ENCODE measurements at places on chromosomes 2 and 18.

DNA sequence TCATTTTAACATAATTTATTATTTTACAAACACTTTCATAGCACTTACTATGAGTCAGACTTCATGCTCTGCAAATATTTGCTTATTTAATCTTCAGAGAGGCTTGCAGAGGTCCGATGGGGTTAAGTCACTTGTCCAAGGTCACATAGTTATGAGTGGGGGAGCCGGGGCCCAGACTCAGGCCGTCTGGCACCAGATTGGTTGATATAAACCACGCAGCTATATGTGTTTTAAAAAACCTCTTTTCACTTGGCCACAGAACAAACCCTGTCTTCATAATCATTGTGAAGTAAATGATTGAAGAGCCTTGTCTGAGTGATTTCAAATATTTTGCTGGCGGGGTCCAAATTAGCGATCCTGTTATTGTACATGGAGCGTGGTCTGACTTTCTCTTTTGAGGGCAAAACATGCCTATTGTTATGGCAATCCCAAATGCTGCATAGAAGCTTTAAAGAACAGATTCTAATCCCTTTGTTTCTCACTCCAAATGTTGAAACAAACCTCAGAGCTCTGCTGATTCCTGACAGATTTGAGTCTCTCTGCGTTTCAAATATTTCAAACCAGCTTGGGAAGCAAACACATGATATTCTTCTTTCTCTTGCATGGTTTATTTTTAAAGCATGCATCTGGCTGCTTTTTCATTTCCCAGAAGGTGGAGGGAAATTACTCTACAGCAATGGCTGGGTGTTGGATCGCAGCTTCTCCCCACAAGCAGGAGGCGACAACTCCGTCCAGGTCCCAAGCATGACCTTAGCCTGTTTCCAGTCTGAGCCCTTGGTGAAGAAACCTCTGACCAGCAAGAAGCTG, 142.4 kb downstream of the DDX1 start:
- DNase-seq, result no peak

DNA sequence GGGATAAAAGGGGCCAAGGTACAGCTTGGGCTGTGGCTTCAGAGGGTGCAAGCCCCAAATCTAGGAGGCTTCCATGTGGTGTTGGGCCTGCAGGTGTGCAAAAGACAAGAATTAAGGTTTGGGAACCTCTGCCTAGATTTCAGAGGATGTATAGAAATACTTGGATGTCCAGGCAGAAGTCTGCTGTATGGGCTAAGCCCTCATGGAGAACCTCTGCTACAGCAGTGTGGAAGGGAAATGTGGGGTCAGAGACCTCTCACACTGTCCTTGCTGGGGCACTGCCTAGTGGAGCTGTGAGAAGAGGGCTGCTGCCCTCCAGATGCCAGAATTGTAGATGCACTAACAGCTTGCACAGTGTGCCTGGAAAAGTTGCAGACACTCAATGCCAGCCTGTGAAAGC, 880.6 kb upstream of the ID2 start:
- DNase-seq, result no peak

DNA sequence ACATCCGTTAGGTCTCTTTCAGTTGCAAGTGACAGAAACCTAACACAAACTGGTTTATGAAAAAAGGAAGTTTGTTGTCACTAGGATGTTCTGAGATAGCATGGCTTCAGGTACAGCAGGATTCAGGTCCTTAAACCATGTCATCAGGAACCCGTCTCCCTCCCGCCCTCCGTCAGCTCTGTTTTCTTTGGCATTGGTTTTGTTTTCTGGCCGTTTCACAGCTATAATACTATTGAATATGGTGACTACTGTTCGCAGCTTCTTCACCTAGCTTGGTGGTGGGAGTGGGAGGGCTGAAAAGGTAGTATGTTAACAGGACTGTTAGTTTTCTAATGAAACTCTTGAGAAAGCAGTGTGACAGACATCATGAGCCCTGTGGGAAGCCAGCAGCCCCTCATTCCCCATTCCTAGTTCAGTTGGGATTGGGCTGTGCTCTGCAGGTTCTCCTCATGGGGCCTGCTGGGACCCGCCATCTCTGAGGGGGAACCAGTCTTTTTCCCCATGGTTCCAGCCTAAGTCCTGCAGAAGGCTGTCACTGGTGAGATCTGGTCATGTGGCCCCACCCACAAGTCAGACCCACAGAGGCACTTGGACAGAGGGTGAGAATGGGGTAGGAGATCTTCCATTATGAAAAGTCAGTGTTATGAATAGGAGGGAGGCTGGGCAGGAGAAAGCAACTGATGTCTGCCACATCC, 12.1 kb downstream of the PTMA start:
- DNase-seq, result no peak

DNA sequence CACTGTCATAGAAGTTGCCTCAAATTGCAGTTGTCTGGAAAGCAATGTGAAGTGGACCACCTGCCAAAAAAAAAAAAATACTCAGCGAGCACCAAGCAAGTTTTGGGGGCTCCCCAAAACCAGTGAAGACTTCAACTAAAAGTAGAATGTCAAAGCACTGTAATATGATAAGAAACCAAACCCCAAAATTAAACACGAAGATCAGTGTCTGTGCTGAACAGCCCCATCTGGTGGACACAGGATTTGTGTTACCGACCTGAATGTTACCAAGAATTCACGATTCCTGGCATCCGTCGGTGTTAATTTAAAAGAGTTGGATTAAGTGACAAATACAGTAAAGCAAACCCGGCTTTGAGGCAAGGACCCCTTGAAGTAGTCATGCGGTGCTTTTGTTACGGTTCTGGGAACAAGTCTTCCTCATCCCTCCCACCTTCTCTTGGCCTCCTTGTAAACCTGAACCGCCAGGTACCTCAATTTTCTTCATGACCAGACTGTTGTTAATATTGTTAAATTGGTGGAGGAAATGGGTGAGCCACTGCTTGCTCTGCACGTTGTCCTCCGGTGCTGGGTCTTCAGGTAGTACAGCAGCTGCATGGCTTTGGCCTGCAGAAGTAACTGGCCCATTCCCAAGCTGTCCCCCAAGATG, 31.3 kb upstream of the SSB start:
- DNase-seq, result peak; percentile 72

DNA sequence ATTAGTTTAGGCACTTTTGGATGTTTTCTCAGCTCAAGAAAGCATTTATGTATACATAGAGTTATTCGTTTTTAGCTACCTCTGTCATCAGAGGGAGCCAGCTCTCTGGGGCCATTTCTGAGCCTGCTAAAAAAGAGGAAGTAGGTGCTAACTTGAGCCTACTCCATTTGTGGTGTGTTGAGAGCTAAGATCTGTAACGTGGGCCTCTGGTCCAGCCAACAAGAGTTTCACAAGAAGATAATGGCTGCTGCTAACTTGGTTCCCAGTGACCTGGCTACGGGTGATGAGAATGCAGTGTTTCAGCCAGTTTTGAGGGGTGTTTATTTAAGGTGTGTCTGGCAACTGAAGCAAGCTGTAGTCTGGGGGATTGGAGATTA, 182.5 kb downstream of the PRKCE start:
- DNase-seq, result no peak

DNA sequence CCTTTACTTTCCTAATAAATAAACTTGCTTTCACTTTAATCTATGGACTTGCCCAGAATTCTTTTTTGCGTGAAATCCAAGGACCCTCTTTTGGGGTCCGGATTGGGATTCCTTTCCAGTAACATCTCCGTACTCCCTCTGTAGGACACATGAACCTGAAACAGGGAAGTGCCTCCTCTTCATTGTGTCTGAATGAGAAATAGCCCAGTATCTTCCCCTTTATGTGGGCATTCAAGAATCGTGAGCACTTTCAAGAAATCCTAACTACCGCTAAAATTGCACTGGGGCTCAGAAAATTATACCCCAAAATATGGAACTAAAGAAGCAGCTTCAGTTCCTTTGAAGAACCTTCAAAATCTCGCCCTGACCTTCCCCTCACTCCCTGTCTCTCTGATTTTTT, 7.8 kb upstream of the POMC start:
- no peak for DNase-seq

DNA sequence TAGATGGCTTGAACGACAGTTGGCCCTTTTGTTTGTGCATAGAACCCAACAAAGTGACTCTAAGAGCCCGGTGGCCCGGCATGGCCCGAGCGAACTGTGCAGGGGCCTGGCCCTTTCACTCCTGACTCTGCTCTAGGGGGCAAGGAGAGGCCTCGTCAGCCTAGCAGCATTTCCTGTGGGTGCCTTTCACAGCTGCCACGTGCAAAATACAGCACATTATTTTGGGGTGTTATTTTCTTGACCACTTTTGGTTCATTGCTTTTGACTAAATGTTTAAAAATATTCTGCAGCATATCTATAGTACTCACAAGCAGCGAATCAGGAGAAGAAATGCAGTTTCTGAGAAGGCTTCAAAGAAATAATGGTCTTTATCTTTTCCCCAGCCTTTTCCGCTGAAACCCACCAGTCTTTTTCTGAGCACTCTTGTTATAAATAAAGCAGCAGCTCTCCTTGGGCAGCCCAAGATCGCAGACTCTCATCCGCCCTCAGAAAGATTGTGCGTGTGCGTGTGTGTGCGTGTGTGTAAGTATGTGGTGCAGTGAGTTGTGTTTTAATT, 31.3 kb downstream of the DGKD start:
- peak; percentile 27 for DNase-seq

DNA sequence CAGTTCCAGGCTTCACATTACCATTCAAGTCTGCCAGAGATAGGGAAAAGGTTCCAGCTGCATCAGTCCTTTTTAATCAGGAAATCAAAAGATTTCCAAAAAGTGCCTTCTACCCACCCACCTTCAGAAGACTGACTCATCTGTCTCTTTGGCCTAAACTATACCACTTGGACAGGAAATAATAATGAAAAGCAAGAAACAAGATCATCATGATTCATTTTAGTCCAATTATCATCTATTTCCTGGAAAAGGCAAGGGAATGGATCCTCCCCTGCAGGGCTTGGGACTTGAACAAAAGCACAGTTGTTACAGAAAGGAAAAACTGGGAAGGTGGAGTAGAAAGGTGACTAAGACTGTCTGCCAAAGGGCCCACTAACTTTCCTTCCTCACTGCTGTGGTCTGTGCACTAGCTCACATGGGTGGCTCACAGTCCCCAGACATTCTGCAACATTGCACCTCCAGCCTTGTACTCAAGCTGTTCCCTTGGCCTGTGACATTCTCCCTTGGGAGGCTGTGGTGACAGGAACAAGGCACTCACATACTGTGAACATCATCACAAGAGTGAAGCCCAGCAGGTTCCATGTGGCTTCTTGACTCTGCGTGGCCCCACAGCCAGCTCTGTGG, 75.3 kb downstream of the VSNL1 start:
- no peak for DNase-seq

DNA sequence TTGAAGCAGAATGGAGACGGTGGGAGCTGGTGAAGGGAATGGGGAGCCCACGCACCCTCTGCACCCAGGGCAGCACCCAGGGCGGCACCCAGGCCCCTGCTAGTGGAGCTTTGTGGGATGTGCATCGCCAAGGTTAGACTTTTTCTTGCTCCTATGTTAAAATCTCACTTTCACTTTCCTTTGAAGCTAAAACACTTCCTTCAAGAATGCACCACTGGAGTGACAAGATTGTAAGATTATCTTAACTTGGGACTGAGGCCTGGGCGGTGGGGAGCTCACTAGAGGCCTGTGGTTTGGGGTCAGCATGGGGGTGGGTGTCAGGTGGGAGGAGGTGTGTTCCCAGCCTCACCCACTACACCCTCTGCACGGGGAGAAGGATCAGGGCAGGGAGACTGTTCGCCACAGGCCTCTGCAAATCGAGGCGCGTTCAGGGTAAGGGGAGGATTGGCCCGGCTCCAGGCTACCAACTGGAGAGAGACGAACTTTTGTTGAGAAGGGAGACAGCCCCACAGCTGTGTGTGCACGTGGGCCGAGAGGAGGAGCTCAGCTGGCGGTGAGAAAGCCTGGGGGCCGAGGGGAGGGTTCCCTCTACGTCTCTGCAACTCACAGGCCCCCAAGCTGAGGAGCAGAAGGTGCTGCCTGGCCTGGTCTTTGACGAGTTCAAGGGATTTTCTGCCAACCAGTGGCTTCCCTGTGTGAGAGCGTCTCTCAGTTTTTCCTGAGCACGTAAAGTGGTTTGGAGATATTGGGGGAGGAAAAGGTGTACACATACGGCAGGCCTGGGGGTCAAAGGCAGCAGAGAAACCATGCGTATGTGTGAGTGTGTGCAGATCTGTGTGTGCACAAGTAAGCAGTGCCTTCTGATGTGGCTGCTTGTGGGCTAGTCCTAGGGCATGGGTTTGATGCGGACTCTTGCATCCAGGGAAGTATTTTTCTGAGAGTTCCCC, 147.7 kb downstream of the KLHL29 start:
- DNase-seq, result peak; percentile 36

DNA sequence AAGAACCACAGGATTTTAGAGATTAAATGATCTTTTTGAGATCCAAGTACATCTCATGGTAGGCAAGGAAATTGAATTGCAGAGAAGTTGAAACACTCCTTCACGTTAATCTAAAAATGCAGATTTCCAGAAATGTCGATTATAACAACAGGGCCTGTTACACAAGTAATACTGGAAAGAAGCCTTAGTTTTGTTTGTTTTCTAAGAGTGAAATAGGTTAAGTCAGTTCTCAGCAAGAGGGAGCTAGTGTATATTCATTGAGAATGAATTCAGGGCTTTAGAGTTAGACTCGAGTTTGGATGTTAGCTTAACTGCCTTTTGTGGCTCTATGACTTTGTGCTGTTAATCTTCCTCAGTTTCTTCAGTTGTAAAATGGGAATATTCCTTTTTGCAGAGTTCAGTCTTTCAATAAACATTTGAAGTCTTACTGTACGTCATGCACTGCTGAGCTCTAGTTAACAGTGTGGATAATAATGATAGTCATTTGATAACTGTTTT, 926 bp downstream of the NDUFV2 start:
- no peak for DNase-seq

- DNase-seq, result no peak
Measured at GRCh38 chr2:112217854-112218253, 37.0 kb downstream of the ZC3H8 start.

DNA sequence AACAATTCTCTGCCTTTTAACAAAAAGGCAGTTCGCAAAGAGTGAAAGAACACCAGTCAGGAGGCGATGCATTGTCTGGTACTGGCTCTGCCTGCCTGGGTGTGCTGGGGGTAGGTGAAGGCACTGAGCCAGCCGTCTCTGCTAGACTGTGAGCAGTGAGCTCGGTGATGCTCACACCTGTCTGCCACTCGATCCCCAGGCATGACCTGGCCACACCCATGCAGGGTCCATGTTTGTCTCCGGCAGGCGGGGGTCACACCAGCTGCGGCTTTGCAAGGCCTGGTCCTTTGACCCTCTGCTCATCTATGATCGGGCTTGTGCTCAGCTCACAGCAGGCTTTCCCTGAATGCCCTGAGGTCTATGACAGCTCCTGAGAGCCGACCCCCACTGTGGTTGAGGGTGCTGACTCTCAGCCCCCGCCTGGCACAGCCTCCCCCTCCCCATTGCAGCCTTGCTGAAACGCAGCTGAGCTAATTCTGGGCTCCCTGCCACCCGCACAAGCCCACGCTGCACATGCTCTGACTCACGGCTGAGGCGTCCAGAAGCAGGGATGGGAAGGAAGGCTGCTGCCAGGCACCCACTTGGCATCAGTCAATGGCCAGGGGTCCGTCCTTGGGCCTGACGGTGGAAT, 23.7 kb downstream of the CRACDL start:
- no peak for DNase-seq

- no peak for DNase-seq
Measured at GRCh38 chr2:25374411-25374810, 32.7 kb upstream of the DNMT3A start.

GRCh38 chr2:161975062-161975812, 98.8 kb downstream of the DPP4 start:
- DNase-seq, result no peak

GRCh38 chr2:128623776-128624761, 305.4 kb upstream of the HS6ST1 start:
- DNase-seq, result peak; percentile 63

- DNase-seq, result no peak
Measured at GRCh38 chr2:71546275-71546638, 92.9 kb downstream of the DYSF start.

GRCh38 chr2:3504741-3505140, 14.6 kb downstream of the ADI1 start:
- DNase-seq, result no peak
